ENCODE measurements at places on chromosomes 5 and 9. TPM values are rescaled to one million over a fixed set of nuclear protein-coding genes. Genes with fewer than 3 reads are reported as not detected.
A peak's percentile ranks its signal among the peaks of the same experiment; 100 is the strongest.

The SPINK6 gene
- total RNA-seq: not detected

- peaks cover 8% of the 10 kb centered on the region for H3K4me1 ChIP-seq
- DNase-seq: no peak
- H3K36me3 ChIP-seq: no peaks in the 10 kb centered on the region
- H3K27me3 ChIP-seq: no peaks in the 10 kb centered on the region
Observed at GRCh38 chr5:147411359-147412319, 98.2 kb downstream of the DPYSL3 start.

GRCh38 chr5:158368686-158369085, 509.7 kb upstream of the CLINT1 start:
- H3K27me3 ChIP-seq: no peaks in the 10 kb centered on the region
- no peaks in the 10 kb centered on the region for H3K4me1 ChIP-seq
- H3K27ac ChIP-seq: no peak overlapping the region
- DNase-seq: no peak

GRCh38 chr9:78714576-78714975, 417.7 kb downstream of the PSAT1 start:
- no peaks in the 10 kb centered on the region for H3K4me1 ChIP-seq
- H3K36me3 ChIP-seq: no peaks in the 10 kb centered on the region
- no peak for DNase-seq
- H3K27ac ChIP-seq: no peak overlapping the region

- H3K27me3 ChIP-seq: no peaks in the 10 kb centered on the region
- H3K27ac ChIP-seq: no peak overlapping the region
- no peak overlapping the region for H3K4me3 ChIP-seq
- no peaks in the 10 kb centered on the region for H3K36me3 ChIP-seq
- no peak for DNase-seq
Observed at GRCh38 chr5:51890435-51891116, 507.3 kb downstream of the ISL1 start.

DNA sequence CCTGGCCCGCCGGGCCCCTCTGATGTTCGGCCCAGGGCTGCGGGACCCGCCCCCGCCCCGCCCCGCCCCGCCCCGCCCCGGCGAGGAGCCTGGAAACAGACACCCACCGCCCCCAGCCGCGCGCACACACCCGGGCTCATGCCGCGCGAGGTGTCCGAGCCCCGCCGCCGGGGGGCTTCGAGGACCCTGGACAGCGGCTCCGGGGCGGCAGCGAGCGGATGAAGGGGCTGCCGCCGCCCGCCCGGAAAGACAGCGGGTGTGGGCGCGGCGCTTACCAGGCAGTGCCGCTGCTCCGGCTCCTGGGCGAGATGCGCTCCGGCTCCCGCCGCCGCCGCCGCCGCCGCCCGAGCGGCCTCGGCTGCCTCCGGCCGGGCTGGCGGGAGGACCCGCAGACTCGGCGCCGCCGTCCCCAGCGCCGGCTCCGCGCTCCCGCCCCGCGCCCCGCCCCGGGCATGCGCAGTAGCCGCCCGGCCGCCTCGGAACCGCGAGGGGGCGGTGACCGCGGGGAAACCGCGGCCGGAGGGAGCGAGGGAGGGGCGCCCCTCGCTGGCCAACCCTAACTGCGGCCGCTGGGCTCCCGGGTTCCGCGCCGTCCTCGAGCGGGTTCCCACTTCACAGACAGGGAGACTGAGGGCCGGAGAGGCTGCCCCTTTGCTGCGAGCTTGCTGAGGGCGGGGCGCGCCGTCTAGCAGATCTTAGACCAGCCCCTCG, at the start of gene GPRIN1:
TSS of gene GPRIN1 (minus strand) at position 433 of the 711 bp plus-strand sequence. CDS start 10,322 bp downstream, outside the sequence.
- H3K36me3 ChIP-seq: no peaks in the 10 kb centered on the region
- H3K27me3 ChIP-seq: no peaks in the 10 kb centered on the region
- peak; percentile 43 for DNase-seq
- peaks cover 4% of the 10 kb centered on the region for H3K4me1 ChIP-seq

- no peak for DNase-seq
- H3K27ac ChIP-seq: no peak overlapping the region
- no peaks in the 10 kb centered on the region for H3K4me1 ChIP-seq
- H3K27me3 ChIP-seq: no peaks in the 10 kb centered on the region
Observed at GRCh38 chr9:77809552-77809951, 161.4 kb upstream of the GNA14 start.

- H3K4me3 ChIP-seq: no peak overlapping the region
- H3K36me3 ChIP-seq: no peaks in the 10 kb centered on the region
- H3K27me3 ChIP-seq: no peaks in the 10 kb centered on the region
- H3K4me1 ChIP-seq: no peaks in the 10 kb centered on the region
Observed at GRCh38 chr5:173338380-173339015, 10.3 kb upstream of the STC2 start.

- H3K36me3 ChIP-seq: no peaks in the 10 kb centered on the region
- H3K27me3 ChIP-seq: no peaks in the 10 kb centered on the region
- no peak overlapping the region for H3K27ac ChIP-seq
- no peak overlapping the region for H3K4me3 ChIP-seq
Observed at GRCh38 chr5:135905144-135905543, 9.5 kb upstream of the IL9 start.

DNA sequence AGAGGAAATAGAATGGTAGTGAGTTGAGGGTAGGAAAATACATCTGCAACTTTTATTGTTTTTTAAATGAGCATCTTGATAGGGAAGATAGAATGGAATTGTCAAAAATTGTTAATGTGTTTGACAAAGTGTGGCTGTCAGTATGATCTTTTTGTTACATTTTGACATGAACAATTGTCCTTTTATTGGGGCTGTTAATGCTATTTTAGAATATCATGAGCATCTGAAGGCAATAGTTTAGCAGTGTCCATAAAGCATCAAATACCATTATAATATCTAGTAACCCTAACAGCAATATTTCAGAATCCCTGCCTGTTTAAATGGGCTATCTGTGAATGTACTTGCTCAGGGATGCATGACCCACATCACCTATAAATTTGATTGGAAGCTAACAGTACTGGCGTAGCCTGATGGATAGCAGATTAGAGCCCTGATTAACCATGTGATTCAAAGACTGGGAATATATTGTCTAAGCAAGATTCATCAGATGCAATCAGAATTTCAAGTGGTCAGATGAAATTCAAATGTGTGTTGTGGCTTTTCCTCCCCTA, 37.8 kb downstream of the TLE4 start:
- peaks cover 18% of the 10 kb centered on the region for H3K4me1 ChIP-seq
- H3K36me3 ChIP-seq: no peaks in the 10 kb centered on the region
- no peak overlapping the region for H3K27ac ChIP-seq
- no peak overlapping the region for H3K4me3 ChIP-seq

The STOM gene
- 53.6 TPM for total RNA-seq

The STING1 gene
- 18.6 TPM for total RNA-seq

The MUSK gene
- 6.9 TPM for total RNA-seq

The SEMA6A gene
- total RNA-seq: 52.0 TPM

The STARD4 gene
- 13.5 TPM for total RNA-seq

The ASPN gene
- total RNA-seq: 0.12 TPM

DNA sequence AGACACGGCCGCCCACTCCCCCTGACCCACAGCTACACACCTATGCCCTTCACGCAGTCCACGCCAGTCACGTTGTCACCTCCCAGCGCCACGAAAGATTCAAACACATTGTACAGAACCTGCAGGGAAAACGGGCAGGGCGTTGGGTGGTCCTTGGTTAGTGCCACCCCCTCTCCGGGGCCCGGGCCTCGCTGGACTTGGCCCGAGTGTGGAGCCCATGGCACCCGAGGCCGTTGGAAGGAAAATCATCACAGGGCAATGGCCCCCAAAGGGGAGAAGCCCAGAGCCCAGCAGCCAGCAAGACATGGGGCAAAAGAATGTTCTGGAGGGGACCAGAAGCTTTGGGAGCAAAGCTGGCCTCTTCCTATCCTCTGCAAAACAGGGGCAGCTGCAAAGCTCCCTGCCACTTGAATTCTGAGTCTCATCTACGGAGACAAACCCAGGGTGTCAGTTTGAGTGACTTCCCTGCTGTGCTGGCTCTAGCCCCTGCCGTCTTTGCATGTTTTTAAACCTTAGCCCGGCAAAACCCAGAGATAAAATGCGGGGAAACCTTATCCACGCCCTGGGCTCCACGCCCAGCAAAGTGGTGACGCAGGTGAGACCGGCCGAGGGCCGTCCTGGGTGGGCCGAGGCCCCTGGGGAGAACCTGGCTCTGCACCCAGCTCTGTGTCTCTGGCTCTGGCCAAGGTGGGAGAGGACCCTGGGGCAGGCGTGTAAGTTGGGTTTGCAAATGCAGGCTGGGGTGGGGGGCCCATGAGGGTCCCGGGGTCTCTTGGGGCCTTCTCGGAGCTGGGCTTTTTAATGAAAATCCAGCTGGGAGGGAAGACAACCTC, 38.9 kb downstream of the SLC9A3 start:
- no peaks in the 10 kb centered on the region for H3K27me3 ChIP-seq
- no peak overlapping the region for H3K27ac ChIP-seq
- DNase-seq: no peak
- no peaks in the 10 kb centered on the region for H3K4me1 ChIP-seq

DNA sequence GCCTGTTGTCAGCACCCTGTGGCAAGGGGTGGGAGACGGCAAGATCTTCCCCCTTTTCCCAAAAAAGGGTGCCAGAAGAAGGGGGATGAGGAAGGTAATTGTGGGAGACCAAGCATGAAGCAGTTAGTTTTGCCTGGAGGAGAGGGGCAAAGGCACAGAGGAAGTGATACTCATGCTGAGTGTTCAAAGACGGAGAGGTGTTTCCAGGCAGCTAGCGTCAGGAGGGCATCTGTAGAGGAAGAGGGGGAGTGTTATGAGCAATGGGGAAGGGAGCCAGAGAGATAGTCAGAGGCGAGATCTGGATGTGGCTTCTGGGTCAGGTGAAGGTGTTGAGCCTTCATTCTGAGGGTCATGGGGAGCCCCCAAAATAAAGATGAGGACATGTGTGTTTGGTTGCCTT, 26.9 kb upstream of the ADAM19 start:
- no peaks in the 10 kb centered on the region for H3K4me1 ChIP-seq
- no peak for DNase-seq
- no peaks in the 10 kb centered on the region for H3K27me3 ChIP-seq
- no peak overlapping the region for H3K27ac ChIP-seq
- H3K36me3 ChIP-seq: no peaks in the 10 kb centered on the region

DNA sequence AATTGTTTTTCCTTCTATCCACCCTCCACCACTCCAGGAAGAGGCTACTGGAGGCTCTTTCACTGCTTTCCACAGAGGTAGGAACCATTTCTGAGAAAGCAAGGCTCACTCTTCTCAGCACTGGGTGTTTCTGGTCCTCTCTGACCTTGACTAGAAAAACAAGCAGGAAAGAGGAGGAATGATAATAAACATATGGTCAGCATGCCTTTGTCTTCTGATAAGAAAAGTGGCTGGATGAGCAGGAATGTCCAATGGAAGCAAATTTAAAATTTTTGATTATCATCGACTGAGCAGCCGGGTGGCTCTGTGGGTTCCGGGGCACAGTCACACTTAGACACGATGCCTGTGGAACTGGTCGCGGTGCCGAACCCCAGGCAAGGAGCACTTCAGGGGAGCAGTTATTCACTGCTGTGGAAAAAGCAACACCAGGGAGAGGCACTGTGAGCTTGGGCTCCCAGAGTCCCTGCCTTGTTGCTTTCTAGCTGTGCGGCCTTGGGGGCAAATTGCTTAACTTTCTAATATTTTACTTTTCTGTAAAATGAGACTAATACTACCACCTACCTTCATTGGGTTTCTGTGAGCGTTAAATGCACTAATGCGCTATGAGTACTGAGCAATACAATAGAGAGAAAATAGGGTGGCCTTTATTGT, 157.0 kb upstream of the LHFPL2 start:
- no peaks in the 10 kb centered on the region for H3K36me3 ChIP-seq
- peaks cover 29% of the 10 kb centered on the region for H3K4me1 ChIP-seq
- H3K4me3 ChIP-seq: no peak overlapping the region

DNA sequence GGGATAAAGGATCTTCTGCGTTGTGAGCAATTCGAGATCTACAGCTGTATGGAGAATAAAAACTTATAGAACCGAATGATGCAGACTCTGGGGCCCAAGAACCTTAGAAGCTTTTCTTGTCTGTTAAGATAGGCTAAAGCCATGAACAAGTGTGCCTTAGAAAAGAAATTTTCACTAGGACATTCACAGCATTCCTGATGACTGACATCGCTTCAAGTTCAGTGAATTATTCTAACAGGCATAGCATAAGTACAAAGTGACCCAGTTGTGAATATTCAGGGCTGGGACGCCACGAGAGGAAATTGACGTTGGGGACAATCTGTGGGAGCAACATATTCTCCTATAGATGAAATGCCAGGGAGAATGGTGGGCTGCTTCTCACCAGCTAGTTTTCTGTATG, 32.0 kb upstream of the PANK3 start:
- no peaks in the 10 kb centered on the region for H3K27me3 ChIP-seq
- H3K36me3 ChIP-seq: no peaks in the 10 kb centered on the region
- no peak overlapping the region for H3K27ac ChIP-seq
- H3K4me1 ChIP-seq: no peaks in the 10 kb centered on the region
- no peak for DNase-seq
